ENCODE measurements at places on chromosomes 7 and 10.

- no peak for DNase-seq
Measured at GRCh38 chr7:50359258-50359994, 54.9 kb downstream of the IKZF1 start.

DNA sequence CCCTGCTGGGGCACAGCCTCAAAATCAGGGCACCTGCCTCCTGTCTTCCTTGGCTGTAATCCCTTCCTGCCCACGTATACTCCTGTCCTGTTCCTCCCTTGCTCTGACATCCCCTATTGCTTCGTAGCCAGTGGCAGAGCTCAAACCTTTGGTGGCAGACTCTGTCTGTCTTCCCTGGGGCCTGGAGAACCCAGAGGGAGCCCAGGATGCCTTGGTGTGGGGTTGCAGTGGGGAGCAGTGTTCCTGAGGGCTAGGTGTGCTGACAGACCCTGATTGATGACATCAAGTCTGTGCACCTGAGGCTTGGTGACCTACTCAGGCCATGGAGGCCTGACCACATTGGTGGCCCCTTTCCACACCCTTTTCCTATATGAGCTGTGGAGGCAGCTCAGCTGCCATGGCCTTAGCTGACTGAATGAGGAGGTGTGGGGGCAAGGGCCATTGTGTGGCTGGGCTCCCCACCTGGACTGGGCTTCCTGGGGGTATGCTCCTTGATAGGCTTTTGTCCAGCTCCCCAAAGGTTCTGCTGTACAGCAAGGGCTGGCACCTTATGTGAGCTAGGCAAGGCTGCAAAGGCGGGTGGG lies 5.4 kb upstream of the GCK start:
- no peak for DNase-seq

DNA sequence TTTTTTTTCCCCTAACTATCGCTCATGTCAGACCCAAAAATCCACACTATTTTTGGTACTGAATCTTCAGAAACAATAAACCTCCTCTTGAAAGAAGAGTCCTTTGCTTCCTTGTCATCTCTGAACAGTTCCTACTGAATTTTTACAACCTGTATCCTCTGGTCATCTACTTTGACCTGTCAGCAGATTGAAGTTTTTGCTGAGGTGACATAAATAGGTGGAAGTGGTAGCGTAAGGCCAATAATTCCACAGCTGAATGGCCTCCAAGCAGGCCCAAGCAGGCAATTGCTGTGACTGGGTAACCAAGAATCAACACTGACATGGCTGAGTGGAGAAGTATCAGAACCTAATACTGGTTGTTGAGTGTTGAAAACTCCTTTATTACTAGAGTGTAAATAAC lies 117.4 kb upstream of the MAGI2 start:
- no peak for DNase-seq

DNA sequence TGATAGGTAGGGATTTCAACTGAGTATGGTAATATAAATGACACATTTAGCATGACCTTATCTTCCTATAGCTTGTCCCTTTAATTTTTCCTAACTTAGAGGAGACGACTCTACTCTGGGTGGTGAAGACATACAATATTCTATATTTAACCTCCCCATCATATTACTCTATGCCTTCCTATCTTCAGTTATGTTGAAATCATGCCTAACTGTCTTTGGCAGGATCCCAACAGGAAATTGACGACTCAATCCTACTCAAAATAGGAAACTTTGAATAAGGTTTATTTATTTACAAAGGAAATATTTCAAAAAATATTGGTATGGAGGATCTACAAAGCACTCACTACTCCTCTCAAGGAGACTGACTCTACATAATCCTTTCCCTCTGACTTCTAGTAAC lies 24.1 kb upstream of the SEMA3A start:
- no peak for DNase-seq

- no peak for DNase-seq
Measured at GRCh38 chr7:155204744-155205367, 92.8 kb upstream of the INSIG1 start.

- no peak for DNase-seq
Measured at GRCh38 chr7:93046641-93047040, 71.1 kb downstream of the SAMD9 start.

DNA sequence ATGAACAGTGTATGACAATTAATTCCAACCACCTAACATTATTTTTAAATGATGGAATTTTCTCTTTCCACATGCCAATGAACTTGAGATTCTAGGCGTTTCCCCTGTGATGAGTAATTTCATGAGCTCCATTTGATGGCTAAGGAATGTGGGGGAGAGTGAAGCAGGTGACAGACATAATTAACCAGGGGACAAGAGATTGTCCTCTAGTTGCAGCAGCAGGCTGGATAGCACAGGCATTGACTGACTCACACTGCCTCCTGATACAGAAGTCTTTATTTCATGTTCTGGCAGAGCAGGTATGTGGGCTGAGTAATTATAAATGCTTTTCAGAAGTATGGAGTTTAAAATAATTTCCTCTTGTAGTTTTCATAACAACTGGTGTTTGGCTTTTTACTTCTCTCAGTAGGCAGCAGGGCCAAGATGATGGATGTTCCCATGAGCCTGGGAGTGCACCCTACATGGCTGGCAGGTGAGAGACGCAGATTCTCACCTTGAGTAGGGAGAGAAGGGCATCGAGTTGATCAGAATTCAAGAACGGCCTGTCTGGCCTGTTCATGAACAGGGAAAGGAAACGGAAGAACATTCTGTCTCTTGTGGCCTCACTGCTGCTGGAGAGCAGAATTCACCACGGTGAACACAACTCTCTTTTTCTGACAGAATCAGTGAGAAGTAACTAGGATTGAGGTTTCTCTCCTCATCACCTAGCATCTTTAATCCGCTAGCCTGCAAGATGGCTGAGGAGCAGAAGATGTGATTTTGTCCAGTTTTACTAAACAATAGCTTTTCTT lies 118.8 kb downstream of the AOAH start:
- no peak for DNase-seq

- DNase-seq = peak; percentile 15
Measured at GRCh38 chr10:84429926-84430520, 101.6 kb downstream of the CCSER2 start.

GRCh38 chr7:55534262-55534915 lies 37.9 kb downstream of the VOPP1 start:
- DNase-seq = peak; percentile 34

DNA sequence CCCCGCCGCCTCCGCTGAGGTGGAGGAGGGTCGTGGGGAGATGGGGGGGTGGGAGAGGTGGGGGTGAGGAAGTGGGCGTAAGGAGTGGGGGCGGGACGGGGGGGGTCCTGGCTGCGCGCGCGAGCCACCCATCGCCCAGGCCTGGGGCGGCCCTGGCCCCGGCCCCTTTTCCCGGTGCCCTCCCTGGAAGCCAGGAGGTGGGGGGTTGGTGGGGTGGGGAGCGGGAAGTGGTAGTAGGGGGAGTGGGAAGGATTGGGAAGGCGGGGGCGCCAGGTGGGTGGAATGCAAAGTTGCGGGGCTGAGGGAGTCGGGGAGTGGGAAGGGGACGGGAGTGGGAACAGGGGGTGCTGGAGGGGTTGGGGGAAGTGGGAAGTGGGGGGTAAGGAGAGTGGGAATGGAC lies 319 bp upstream of the MMD2 start:
- no peak for DNase-seq

DNA sequence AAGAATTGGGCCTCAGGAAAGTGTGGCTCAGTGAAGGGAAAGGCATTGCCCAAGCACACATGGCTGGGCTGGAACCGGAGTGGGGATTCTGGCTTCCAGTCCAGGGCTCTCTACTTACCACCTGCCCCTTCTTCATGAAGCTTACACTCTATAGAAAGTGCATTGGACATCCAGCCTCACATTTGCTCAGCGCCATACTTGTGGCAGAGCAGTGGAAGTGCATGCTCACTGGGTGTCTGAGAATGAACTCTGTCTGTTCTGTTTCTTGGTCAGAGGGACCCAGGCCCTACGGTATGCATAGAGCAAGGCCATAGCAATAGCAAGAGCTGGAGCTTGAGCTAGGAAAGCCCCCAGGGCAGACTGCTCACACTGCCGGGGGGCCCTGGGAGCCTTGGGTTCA lies 1253.5 kb downstream of the TYW1 start:
- no peak for DNase-seq

DNA sequence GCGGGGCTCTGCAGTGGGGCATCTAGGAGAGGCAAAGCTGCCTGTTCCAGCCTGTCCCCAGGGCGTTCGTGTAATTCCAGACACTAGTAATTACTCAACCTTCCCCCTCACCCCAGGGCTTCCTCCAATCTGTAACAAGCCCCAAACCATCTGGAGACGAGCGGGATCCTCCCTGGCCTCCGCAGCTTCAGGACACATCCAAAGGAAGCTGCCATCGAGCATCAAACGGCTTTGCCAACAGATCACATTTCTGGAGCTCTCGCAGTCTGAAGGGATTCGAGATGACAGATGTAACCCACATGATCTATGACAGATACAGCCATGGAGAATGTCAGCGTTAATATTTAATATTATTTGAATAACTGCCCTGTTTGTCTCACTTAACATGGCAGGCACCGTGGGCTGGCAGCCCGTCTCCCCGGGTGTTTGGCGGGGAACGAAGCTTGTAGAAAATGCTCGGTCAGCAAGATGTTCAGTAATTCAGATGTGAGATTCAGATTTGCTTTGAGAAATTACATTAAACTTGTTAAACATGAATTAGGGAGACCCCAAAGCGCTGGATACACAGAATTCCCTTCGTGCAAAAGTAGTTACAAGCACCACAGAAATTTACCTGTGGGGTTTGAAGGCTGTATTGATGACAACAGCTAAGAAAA lies 108.5 kb upstream of the C7orf33 start:
- DNase-seq = peak; percentile 25

GRCh38 chr7:43482679-43483252 lies 100.1 kb upstream of the STK17A start:
- no peak for DNase-seq

- DNase-seq = no peak
Measured at GRCh38 chr10:110723224-110723891, 79.2 kb downstream of the RBM20 start.
